ENCODE measurements at places on chromosomes 1 and 21.

- DNase-seq = no peak
These were observed 69.9 kb downstream of the ZC3H11B start for GRCh38 chr1:219542828-219543518.

DNA sequence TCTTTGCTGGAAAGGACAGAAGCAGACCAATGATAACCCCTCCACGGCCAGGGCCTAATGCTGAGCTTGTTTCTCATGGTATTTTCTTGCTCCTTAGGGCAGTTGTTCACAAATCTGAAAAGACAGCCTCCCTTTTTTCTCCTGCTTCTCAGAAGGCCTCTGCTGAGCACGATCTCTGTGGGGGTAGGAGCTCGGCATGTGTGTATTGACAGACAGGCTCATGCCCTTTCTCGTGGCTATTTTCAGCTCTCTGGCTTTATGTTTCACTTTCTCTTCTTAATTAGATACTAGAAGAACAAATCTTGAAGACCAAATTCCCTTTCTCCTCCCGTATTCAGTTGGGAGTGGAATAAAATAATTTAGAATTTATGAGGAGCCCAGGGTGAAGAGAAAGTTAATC is 768 bp upstream of the RIIAD1 start:
- no peak for DNase-seq

GRCh38 chr1:70442490-70442889 is 31.4 kb downstream of the CTH start:
- no peak for DNase-seq

GRCh38 chr1:81700728-81701470 is 99.8 kb upstream of the ADGRL2 start:
- DNase-seq = no peak

- no peak for DNase-seq
These were observed 13.2 kb downstream of the PDXK start for GRCh38 chr21:43731891-43732711.

GRCh38 chr21:28090546-28090945 is 902.1 kb downstream of the LTN1 start:
- no peak for DNase-seq

DNA sequence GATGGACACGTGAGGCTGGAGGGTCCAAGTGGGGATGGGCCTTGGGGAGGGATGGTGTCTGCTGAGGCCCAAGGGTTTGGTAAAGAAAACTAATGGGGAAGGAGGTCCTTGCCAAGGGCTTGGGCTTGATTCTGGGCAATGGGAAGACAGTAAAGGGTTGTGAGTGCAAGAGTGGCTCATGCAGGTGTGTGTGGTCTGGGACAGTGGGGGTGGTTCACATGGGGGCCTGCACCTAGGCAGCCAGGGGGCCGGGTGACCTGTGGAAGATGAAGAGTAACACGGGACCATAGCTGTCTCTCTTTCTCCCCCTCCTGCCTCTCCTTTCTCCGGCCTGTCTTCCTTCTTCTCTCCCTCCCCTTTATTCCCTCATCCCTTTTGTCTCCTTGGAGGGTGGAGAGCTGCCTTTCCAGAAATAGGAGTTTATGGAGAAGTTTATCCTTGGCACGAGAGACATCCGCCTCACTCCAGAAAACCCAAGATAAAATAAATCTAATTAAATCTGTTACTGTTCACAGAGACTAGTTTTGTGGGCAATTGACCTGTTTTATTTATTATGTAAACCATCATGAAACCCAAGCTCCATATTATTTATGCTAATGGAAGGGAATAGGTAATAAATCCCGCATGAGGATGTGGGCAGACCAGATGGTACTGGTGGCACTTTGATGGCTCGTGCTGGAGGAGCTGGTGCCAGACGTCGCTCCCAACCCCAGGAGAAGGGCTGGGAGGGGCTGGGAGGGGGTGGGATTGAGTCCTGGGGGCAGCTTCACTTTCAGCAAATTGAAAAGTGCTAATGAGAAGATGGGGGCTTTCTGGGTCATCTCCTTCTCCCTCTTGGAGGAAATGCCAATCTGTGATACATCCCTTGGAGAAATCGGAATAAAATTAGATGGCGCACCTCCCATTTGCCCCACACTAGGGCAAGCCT is 272.9 kb upstream of the CSF3R start:
- DNase-seq = no peak

GRCh38 chr1:79235301-79236002 is 228.9 kb upstream of the ADGRL4 start:
- no peak for DNase-seq

- DNase-seq = no peak
These were observed 119.6 kb downstream of the ADGRL2 start for GRCh38 chr1:81920245-81920740.

DNA sequence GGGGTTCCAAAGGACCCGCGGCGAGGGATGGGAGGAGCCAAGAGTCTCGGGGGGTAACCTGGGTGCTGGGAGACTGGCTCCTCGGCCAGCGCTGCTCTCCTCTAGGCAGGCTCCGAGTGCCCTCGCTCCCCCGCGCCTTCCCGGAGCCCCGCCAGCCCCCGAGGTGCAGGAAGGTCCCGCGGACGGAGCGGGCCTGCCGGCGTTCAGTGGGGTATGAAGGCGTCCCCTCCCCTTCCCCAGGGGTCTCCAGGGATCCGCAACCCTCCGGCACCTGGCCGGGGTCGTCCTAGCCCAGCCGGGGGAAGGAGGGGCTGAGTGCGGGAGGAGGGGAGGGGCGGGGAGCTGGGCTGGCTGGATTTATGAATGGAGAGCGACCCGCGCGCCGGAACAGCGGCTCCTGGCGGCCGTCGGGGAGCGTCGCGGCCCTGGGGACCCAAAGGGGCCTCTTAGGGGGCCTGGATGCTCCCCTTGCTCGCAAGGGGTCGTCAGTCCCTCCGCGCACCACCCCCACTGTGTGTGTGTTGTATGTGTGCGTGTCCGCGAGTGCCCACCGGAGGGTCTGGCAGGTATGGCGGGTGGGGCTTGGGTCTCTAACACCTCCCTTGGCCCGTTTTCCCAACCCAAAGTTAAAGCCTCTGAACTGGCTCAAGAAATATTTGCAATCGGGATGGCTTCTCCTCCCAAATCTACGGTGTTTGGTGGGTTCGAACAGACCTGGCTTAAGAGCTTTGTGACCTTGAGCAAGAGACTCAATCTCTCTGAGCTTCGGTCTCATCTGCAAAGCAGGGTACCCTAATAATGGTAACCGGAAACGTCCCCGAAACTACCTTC is 642 bp downstream of the HCRTR1 start:
- DNase-seq = peak; percentile 68

DNA sequence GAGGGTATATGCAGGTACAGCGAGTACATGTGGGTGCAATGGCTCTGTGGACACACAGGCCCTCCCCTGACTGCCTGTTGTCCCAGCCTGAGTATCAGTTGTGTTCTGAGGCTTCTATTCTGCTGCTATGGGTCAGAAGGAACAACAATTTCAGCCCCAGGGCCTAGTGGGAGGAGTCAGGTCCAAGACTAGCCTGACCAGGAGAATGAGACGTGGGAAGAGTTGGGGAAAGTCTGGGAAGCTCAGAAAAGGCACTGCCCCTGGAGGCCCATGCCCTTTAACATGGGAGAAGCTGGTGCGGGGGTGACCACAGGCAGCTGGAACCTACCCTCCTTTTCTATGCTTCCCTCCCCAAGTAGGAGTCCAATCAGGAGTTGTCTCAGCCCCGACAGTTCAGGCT is 7.7 kb downstream of the IGSF8 start:
- DNase-seq = no peak

GRCh38 chr1:156236164-156236563 is 5.8 kb upstream of the BGLAP start:
- no peak for DNase-seq

- peak; percentile 58 for DNase-seq
These were observed 531 bp upstream of the HMGN2 start for GRCh38 chr1:26471498-26472319.

GRCh38 chr21:42198929-42199867 is 19.7 kb upstream of the ABCG1 start:
- no peak for DNase-seq

- DNase-seq = peak; percentile 89
These were observed 102.5 kb upstream of the TARDBP start for GRCh38 chr1:10909697-10910680.

GRCh38 chr1:40476924-40477677 is at the start of gene ZFP69:
ZFP69 (plus strand) TSS chr1:40477290; CDS start chr1:40479362, 2,072 bp downstream.
- peak; percentile 81 for DNase-seq

DNA sequence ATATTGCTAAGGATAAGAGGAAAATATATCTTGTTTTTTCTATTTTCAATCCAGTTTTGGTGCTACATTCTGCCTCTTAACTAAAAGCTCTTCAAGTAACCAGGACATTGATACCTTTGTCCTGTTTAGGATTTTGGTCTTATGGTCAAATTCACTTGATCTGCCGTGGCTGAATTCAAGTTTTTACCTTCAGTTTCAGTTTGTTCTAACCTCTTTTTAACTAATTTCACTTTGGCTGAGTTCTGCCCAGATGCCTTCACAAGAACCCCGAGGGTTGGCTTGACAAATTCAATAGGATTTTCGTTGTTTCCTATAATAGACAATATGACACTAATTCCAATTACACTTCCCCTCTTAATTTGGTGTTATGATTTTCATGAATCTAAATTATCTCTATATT is 84.5 kb upstream of the C1orf21 start:
- no peak for DNase-seq

- DNase-seq = no peak
These were observed 13.1 kb upstream of the UBR4 start for GRCh38 chr1:19222979-19223824.

DNA sequence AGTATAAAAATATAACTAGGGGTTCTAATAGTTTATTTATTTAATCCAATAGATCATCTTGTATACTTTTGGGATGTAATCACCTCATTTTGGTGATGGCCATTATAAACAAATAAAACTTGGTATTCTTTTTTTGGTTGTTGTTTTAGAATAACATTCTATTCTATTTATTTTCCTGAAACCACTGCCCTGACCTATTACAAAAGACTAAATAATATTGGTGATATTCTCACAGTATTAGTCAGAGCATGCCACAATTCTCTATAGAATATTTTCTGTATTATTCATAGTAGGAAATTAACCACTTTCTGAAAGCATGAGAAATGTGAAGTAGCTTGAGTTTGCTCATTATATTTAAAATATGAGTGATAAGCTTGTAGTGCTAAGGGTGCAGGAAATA is 54.1 kb upstream of the LRRC7 start:
- no peak for DNase-seq

- no peak for DNase-seq
These were observed 41.9 kb downstream of the CEP170 start for GRCh38 chr1:243213045-243213787.

DNA sequence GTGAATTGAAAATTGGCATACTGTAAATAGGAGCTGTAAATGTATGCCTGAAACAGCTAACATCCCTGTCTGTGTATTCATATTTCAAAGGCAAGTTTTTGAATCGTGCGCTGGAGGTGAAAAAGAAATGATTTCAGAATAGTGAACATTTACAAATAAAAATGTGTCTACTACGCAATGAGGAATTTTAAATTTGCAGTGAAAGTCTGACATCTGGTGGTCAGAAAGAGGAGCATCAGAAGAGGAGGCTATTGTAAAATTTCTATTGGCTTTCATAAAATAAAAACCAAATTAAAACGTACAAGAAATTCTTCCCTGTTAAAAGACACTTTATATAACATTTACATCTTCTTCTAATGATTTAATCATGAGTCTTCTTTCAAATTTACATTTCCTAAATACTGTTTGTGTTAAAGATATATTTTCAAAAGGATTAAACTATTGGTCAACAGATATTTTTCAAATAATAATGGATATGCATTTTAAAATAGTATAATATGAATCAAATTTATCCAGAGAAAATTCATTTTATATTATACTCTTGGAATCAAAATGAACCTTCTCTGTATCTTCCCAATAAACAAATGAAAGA is 113.7 kb upstream of the RRP15 start:
- no peak for DNase-seq

DNA sequence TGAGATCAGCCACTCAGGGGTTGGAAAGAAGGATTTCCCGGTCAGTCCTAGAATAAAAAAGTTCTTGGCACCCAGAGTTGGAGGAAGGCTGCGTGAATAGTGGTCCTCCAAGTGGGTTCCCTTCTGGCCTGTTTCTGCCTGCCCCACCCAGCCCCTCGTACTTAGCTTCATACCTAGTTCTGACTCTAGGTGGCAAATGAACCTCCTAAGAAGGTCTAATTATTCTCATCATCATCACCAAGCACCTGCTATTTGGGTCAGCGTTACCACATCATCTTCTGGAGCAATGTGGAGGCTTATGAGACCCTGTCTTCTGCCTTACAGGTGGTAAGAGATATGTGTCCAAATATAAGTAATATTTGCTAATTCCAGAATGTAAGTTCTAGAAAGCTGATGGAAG is 35.9 kb upstream of the NFASC start:
- no peak for DNase-seq

GRCh38 chr1:221886743-221887414 is 145.0 kb upstream of the DUSP10 start:
- DNase-seq = no peak

DNA sequence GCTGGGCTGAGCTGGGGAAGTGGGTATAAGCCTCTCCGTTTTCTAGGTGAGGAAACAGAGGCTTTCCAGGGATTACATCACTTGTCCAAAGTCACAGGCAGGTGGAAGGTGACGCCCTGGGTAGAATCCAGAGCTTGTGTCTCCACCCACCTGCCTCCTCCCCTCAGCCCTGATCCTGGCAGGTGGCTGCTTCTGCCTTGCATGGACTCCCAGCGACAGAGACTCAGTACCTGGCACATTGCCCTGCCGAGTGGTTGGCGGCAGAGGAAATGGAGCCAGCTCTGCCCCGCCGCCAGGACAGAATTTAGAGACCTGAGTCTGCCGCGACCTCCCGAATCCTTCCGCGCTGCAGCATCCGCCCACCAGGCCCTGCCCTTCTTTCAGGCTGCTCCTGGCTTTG is 2.1 kb downstream of the PLA2G2E start:
- no peak for DNase-seq

- no peak for DNase-seq
These were observed 2.8 kb upstream of the ENAH start for GRCh38 chr1:225655509-225656258.

DNA sequence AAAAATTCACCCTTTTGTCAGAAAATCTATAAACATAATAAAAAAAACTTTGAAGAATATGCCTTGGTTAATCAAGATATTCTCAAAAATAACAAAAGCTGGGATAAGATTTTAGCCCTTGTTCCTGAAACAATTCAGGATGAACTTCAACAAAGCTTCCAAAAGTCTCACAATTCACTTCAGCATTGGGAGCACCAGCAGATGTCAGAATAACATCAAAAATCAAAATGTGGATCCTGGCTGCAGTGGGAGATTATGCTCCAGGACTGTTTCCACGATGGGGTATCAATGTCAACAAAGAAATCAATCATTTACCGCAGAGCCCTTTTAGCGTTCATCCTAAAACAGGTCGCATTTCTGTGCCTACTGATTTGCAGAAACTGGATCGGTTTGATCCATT is 35.2 kb downstream of the ZNF670 start:
- no peak for DNase-seq

- DNase-seq = no peak
These were observed 140.6 kb downstream of the RUNX1 start for GRCh38 chr21:34908419-34909055.

All from stimulated activated CD8-positive, alpha-beta memory T cell treated with anti-CD3 and anti-CD28 coated beads, Interleukin-4, amount 100 ng/mL, for 48 hours (primary cell).